SK-N-DZ (cell line): ENCODE measurements at places on chromosomes 11 and 22.

GRCh38 chr22:44309137-44309536 lies 3.6 kb downstream of the SHISAL1 start:
- no peak for DNase-seq

DNA sequence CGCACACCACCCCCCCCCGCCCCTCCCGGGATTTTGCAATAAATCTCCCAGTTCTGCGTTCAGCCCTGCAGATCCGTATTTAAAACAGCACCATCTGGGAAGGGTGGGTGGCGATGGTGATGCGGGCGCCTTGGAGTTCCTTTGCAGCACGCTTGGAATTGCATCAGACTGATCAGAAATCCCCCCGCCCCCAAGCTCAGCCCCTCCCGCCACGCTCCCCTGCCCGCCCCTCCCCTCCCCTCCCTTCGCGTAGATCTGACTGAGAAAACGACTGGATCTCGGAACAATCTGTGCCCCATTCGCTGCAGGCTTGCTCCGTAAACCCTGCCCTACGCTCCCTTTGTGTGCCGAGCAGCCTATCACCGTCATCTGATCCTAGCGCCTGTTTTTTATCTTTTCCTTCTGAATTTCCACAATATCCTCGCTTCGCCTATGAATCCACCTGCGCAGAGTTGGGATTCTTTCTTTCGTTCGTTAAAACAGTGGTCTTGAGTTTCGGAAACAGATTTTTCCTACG lies 18.1 kb upstream of the BDNF start:
- peak; percentile 84 for DNase-seq

DNA sequence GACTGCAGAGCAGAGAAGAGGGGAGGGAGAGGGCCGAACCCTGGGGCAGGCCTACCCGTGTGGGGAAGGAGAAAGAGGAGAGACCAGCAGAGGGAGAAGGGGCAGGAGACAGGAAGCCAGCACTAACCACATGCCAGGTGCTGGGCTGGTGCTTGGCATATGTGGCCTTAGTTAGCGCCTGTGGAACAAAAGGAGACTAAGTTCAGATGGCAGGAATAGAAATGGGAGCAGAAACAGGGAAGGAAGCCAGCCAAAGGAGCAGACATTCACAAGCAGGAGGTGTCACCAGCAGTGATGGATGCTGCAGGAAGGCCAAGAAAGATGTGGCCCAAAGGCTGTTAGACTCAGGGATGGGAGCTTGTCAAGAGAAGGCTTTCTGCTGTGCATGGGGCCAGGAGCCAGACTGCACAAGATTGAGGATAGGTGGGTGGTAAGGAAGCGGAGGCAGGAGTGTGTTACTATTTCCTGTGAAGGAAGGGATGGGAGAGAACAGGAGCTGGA lies 26.7 kb downstream of the TREH start:
- no peak for DNase-seq

DNA sequence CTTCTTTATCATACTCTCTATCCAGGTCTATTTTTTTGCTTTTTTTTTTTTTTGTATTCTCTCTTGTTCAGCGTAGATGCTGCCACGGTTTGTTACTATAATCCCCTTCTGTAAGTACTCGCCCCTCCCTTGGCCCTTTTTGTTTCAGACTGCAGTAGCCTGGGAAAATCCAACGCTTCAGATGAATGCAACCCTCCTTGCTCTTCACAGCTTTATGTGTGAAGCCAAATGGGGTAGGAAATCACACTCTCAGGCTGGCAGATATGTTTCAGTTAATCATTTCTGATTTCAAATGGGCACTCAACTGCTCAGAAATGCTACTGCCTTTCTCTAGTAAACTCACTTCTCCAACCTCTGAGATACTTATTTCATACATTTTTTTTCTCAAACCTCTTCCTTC lies 149.1 kb downstream of the LARGE1 start:
- no peak for DNase-seq

DNA sequence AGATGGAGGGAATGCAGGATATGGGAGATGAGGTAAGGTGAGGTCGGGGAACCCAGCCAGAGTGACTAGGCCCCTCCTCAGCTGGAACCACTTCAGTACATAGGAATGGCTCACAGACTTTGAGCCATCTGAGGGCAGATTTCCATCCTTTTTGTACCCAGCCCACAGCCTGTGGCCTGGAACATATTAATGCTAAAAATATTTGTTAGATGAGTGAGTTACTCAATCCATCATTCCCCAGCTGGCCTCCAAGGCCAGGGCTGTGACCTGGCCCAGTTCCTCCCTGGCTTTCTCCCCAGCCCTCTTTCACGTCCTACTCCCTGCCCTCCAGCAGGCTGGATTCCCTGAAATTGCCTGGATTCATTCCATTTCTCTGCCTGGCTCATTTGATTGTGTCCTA lies 57.2 kb upstream of the PRDM11 start:
- no peak for DNase-seq

DNA sequence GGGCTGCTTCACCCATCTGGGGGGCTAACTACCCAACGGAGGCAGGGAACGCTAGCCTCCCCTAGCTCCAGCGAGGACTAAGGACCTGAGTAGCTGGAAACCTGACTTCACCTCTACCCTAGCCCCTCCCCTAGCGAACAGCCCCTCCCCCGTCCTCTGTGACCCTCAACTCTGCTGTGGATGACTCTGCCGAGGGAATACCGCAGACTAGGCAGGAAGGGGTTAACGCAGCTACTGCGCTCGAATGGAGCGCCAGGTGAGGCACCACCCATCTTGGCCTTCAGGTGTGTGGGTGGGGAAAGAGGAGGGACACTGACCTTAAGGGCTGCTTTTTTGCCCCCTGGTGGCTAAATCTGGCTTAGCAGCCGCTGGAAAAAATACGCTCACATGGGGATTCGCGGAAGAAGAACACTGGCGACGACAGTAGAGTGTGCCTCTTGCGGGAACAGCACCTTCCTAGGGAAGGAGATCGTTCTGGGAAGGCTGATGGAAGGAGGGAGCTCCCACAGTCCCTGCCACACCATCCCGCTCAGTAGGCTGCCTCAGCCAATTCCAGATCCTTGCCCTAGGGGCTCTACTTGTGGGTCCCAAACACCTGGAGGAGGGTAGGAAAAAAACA lies 4.5 kb upstream of the BCL9L start:
- DNase-seq: peak; percentile 68

GRCh38 chr11:64501500-64502427 lies 89.3 kb upstream of the SLC22A12 start:
- no peak for DNase-seq

- no peak for DNase-seq
Measured at GRCh38 chr11:134731213-134731961, 319.3 kb upstream of the B3GAT1 start.

DNA sequence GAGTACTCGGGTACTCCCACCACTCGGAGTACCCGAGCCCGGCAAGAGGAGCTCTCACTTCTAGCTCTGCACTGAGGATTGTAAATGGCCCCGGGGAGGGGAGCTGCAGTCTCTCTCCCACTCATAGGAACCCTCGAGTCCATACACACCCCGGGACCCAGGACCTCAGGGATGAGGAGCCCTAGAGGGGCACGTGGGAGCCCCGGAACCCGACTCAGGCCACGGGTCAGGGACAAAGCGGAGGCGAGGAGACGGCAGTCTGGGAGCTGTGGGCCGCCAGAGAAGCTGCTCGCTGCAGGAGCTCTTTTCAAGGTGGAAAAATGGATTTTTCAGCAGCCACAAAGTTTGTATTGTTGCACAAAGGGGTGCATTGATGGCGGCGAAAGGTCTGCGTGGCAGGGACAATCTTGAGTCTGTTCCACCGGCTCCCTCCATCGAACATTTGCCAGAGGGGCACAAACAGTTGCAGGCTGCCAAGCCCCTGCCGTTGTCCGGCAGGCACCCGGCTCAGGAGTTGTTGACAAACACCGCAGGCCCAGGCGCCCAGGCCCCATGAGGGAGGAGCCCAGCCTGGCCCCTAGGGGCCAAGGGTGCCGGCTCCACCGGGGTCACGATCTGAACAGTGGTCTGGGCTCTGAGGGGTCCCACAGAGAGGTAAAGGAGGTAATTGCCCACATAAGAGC lies 5.7 kb upstream of the FLI1 start:
- DNase-seq: no peak

- DNase-seq: no peak
Measured at GRCh38 chr22:25644122-25644521, 79.6 kb downstream of the GRK3 start.

DNA sequence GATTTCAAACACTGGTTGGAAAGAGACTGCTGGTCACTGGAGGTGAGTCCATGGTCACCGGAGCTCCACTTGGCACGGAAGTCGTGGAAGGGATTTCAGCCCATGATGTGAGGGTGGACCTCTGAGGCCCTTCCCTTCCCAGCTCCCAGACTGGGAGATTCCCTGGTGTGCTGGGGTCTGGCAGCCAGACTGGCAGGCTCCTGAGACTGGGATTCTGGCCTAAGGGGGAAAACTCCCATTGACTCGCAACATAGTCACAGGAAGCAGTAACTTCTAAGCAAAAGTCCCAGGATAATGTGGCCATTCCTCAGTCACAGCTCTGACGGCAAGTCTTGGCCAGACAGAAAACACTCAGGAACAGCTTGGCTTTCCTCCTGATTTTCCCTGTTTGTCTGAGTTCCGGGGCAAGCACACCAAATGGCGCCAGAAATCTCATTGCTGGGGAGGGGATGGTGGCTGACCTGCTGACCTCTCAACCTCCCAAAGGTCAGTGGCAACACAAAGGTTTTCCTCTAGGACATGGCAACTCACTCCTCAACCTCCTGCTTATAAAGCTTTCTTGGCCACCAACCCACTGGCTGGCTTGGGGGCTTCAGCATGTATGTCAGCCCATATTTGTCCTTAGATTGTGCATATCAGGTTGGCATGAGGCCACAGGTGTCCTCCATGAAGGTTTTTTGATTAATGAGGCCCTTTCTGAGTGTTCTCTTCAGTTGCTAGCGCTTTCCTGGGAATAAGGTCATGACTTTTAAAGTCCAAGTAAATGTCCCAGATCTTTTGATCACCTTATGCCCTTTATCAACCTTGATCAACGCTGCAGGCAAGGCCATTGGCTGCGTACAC lies 99.5 kb downstream of the CCDC81 start:
- DNase-seq: no peak

GRCh38 chr11:117816151-117816741 lies 8.3 kb downstream of the FXYD2 start:
- no peak for DNase-seq

DNA sequence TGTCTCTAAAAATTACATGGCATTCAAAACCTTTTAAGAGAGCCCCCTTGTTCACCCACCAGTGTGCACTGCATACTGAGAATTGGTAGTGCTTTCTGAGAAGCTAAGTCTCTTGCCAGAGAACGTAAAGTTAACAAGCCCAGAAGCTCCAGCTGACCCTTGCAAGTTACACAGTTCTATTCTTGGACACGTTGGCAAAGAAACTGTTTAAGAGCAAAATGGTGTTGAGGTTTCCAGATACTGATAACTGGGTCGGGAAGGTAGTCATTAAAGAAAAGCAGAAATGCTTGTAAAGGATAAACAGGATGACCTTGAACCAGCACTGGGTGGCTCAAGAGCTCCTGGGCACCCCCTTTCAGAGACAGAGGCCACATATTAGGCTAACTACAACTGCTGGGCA lies 284.8 kb downstream of the CADM1 start:
- DNase-seq: no peak

GRCh38 chr11:15830741-15831428 lies 525.5 kb downstream of the SOX6 start:
- DNase-seq: no peak
